ENCODE measurements at places on chromosomes 2 and 18.

DNA sequence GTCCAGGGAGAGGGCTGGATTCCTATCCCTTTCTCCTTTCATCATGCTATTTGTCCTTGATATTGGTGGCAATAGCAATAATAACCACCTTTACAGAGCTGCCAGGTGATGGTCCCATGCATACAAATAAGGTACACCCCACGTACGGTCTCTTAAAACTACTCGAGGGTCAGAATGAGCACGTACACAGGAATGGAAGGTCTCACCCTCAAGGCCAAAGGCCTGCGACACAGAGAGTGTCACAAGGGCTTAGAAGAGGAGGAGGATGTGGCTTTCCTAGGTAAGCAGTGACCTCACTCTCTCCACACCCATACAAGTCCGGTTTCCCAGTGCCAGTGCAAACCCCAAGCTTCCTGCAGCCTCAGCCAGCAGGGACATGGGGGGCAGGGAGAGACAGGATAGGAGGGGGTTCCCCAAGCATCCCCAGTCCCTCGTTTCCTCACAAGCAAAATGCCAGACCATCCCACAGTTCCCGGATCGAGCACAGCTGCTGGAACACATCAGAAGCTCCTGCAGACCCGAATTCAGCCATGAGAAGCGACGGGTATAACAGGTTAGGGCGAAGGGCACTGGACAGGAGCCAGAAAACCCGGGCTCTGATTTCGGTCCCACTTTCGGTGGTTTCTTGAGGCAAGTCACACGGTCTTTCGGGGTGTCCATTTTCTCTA, 49.2 kb downstream of the PLB1 start:
- peak; percentile 56 for DNase-seq

DNA sequence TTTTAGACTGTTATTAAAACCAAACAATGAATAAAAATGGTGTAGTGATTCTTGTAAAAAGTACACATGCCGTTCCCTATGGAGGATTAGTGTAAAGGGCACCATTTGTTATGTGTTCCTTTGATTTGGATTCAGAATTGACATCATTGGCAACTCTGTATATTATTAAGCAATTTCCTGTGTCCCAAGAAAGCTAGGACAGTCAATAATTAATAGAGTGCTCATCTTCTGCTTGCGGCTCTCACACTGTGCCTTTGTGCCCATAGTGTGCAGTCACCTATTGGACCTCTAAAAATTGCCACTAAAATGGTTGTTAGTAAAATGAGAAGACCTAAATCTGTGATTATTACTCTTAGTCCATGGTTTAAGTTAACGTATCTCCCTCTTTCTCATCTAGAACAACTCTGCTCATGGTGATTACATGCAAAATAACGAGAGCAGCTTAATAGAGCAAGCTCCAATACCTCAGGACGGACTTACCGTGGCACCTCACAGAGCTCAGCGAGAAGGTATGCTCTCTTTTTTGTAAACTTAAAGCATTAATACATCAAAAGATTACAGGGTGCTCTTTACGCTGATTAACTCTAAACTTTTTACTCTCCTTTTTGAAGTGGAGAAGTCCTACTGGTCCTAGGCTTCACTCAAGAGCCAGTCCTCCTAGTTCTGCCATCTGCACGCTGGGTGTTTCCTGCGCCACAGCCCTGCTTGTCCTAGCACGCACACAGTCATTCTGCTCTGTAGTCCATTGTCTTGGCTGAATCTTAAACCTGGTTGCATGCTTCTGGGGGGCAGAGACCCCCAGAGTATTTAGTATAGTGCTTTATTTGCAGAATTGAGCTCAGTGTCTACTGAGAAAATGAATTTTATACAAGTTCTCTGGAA, 16.7 kb downstream of the ZCCHC2 start:
- no peak for DNase-seq

GRCh38 chr18:58183226-58183625, 139.2 kb downstream of the NEDD4L start:
- no peak for DNase-seq

GRCh38 chr18:41378598-41378997, 576.4 kb upstream of the PIK3C3 start:
- DNase-seq: no peak

- DNase-seq: no peak
Observed at GRCh38 chr18:74476140-74476539, 19.0 kb upstream of the DIPK1C start.

- DNase-seq: no peak
Observed at GRCh38 chr2:4938206-4938605, 754.0 kb upstream of the SOX11 start.

DNA sequence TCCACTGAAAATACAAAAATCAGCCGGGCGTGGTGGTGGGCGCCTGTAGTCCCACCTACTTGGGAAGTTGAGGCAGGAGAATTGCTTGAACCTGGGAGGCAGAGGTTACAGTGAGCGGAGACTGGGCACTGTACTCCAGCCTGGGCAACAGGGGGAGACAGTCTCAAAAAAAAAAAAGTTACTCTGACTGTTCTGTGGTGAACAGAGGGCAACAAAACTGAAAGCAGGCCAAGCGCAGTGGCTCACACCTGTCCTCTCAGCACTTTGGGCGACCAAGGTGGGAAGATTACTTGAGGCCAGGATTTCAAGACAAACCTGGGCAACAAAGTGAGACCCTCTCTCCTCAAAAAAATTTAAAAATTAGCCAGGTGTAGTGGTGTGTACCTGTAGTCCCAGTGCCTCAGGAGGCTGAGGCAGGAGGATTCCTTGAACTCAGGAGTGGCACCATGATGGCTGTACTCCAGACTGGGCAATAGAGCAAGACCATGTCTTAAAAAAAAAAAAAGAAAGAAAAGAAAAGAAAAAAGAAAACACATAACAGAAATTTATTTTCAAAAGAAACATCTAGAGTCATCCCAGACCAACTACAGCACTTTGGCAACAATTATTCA, 13.6 kb upstream of the RTN4 start:
- no peak for DNase-seq

GRCh38 chr2:219495531-219496122, 3.1 kb upstream of the GMPPA start:
- DNase-seq: peak; percentile 66
